ENCODE measurements at places on chromosomes 16 and 17.

DNA sequence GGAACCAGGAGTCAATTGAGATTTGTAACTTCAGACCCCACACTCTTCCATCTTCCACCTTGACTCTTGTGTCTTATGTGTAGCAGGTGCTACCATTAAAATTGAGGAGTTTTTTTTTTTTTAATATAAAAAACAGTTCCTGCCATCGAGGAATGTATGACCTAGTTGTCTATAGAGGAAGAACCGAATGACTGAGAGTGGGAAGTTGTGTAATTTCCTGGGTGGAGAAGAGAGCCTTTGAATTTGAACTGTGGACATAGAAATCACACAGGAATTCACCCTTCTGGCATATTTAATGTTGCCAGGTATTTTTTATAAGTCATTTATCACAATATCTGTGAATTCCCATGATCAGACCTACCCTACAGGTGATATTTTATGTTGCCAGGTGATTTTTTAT, 22.0 kb downstream of the SP2 start:
- no peak for DNase-seq

GRCh38 chr17:57281887-57282286, 25.6 kb downstream of the MSI2 start:
- DNase-seq: no peak

- DNase-seq: no peak
These were observed 47.9 kb downstream of the RABEP1 start for GRCh38 chr17:5329784-5330557.

GRCh38 chr17:71679832-71680231, 441.0 kb upstream of the SOX9 start:
- DNase-seq: no peak

- no peak for DNase-seq
These were observed at the start of gene CHRNB1 for GRCh38 chr17:7444682-7445618. Gene CHRNB1 (plus strand): TSS chr17:7445061. CDS start chr17:7445128, 67 bp downstream.

Data from SIG-M5 (cell line).